ENCODE measurements at places on chromosomes 7 and 10.

DNA sequence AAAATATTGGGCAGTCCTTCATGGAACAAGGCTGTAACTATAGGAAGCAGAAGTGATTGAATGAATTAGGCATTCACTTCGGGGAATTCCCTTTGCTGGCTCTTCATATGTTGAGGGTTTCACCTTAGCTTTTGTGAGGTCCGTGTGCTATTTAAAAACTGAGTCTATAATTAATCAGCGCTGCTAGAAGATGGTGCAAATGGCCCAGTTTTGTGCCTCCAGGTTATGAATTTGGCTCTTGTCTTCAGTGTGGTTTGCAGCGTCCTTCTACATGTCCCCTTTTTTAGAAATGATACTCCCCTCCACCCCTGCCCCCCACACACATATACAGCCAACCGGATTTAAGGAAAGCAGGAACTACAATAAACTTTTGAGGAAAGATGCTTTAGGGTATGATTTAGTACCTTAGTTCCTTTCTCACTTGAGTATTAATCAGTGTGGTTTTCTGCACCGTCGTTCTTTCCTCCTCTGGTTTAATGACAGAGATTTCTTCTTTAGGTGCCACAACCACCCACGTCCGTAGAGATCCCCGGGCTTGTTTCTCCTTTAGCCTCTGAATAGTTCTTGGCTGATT is 110.6 kb upstream of the SAMD8 start:
- DNase-seq = no peak

GRCh38 chr10:1499359-1499957 is 237.9 kb downstream of the ADARB2 start:
- DNase-seq = no peak

GRCh38 chr10:37535459-37536246 is 321.8 kb downstream of the ZNF248 start:
- no peak for DNase-seq

DNA sequence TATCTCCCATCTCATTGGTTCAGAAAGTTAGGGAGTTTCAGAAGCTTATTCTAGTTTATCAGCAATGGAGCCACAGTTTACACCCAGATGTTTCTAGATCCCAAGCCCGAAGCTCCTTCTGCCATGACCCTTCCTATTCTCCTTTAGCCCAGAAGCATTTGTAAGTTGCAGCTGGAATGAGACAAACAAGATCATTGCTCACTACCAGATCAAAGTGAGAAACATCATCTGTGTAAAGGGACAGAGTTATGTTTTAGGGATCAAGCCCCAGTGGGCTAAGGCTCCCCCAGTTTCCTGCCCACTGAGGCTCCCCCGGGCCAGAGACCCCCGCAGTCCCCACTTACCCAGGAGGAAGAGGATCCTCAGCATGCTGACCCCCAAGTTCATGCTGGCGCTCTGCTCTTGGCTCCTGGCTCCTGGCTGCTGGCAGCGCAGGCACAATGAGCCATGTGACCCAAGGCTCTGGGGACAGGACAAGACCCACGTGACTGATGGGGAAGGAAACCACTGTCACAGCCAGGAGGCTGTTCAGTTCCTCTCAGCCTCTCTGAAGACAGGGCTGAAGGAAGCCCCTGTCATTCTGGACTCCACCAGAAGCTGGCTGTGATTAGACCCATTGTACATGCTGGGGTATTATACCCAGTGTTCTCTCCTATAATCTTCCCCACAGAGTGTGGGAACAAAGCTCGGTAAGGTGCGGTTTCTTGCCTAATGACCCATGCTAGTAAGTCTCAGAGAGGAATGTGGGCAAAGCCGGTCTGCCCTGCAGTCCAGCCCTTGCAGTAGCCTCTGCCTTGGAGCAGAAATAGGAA is at the start of gene TMEM273:
TSS of gene TMEM273 (minus strand) at position 442 of the 812 bp plus-strand sequence. CDS start at position 387, 55 bp downstream.
- no peak for DNase-seq

DNA sequence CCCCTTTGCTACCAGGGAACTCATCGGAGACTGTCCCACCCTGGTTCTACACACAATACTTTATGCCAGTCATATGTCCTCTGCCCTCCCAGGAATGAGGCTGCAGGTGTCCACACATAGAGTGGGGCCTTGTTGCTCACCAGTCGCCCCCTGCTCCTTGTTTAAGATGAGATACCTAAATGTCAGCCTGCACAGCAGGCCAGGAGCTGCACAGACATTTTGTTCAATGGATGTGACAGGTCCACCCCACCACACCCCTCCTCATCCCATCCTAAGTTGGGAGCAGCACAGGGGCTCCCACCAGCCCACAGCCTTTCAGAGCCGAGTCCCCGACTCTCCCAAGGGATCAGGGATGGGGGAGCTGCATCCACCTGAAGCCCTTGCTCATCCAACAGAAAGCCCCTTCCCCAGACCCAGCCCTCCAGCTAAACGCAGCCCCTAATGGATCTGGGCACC is 6.2 kb upstream of the GRID1 start:
- no peak for DNase-seq

DNA sequence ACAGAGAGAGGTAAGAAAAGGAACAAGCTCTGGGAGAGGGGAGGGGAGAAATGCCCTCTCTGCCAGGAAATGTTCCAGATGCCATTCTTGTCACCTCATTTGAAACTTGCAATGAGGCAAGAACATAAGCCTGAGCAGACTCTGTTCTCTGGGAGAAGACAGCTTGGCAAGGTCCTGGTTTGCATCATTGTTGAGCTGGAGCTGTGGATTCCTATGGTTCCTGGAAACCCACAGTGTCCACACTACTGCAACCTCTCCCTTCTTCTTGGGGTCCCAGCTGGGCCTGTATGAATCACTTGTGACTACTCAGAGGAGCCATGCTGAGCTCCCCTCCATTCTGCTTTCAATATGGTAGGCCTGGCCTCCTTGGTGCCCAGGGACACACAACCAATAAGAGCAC is 60.8 kb upstream of the HECTD2 start:
- no peak for DNase-seq

- no peak for DNase-seq
Observed at GRCh38 chr7:48710995-48711394, 213.4 kb upstream of the CDC14C start.

DNA sequence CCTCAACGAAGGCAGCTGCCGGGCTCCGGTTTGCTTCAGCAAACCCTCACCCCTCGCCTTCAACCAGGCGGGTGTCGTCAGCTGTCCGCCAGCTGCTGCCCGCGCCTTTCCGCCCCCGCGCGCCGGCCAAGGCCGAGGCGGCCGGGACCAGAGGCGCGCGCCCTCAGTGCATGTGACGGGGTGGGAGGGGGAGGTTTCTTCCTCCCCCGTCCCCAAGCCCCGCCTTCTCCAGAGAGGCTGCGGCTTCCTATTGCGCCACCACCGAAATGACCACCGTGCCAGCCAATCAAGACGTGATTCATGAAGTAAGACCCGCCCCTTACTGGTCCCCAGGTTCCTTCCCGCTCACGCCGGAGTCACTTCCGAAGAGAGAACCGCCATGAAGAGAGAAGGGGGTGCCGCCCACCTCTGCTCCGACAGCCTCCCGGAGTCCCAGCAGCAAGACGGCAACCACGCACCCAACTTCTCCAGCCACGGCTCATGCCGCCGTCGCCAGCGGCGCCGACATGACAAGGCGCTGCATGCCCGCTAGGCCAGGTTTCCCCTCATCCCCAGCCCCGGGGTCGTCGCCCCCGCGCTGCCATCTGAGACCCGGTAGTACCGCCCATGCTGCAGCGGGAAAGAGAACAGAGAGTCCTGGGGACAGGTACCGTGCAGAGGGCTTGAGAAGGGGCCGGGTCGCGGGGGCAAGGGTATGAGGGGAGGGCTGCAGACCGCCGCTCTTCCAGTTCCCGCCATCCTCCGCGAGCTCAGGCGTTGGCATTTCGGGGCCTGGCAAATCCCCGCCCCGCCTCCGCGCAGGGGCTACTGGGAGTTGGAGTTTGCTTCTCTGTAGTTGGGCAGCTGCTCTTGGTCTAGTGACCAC is at the start of gene SLF2:
TSS of gene SLF2 (plus strand) at position 359 of the 865 bp plus-strand sequence. CDS start at position 507, 148 bp downstream.
- DNase-seq = peak; percentile 97

GRCh38 chr7:103793614-103794013 is 195.8 kb downstream of the RELN start:
- DNase-seq = no peak

GRCh38 chr7:1241603-1242255 is 9.1 kb downstream of the UNCX start:
- DNase-seq = no peak

DNA sequence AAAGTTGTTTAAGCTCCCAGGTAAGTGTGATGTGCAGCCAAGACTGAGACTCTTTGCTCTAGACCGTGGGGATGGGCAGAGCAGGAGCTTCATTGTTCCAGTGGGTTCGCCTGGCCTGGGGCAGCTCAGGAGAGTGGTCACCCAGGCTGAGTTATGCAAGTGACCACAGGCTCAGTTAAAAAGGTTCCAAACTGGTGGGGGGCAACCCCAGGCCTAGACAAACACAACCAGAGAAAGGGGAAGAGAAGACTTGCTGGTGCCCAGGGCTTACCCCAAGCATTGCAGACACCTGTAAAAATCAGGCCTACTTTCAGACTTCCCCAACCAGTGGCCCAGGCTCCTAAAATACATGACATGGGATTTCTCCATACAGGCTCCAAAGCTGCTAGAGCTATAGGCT is 21.6 kb downstream of the CREB3L2 start:
- DNase-seq = no peak

DNA sequence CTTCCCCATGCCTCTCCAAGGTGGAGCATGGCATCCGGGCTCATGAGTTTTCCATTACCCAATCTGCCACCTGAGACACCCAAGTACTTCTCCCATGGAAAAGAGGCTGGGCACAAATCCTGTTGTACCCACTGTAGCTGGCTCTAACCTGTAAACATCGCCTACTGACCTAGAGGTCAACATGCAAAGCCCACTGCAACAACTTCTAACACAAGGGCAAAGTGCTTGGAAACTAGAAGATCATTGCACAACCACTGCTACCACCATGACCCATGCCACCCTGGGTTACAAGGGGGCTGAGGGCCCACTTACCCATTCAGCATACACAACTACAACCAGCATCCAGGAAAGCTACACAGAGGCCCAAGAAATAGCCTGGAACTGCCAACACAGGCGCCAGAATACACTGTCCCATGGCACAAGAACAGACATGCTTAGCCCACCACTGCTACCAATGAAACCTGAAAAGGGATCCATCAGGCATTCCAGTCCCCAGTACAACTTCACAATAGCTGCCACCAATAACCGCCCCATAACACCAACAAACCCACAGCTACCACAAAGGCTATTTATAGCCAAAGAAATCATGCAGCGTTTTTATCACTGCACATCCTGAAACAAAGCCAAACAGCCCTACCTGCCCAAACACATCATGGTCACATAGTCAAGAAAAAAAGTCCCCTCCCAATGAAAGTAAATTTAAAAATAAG is 63.4 kb downstream of the RNF32 start:
- DNase-seq = peak; percentile 15

DNA sequence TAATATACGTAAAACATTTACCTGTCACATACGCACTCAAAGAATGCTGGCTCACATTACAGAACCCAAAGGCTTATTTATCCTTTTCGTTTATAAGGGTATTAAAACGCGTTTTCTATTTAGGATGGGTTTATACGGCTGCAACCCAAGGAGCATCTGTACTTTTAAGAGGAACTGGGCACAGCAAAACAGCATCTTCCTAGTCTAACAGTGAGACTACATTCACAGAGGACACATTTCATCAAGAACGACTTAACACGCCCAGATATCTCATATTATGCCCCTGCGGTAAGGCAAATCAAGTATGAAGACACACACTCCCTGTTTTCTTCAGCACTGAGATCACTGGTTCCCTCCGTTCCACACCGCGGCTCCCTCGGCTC is 533 bp upstream of the DMTF1 start:
- no peak for DNase-seq

- DNase-seq = no peak
Observed at GRCh38 chr10:15469111-15469510, 98.0 kb upstream of the FAM171A1 start.

DNA sequence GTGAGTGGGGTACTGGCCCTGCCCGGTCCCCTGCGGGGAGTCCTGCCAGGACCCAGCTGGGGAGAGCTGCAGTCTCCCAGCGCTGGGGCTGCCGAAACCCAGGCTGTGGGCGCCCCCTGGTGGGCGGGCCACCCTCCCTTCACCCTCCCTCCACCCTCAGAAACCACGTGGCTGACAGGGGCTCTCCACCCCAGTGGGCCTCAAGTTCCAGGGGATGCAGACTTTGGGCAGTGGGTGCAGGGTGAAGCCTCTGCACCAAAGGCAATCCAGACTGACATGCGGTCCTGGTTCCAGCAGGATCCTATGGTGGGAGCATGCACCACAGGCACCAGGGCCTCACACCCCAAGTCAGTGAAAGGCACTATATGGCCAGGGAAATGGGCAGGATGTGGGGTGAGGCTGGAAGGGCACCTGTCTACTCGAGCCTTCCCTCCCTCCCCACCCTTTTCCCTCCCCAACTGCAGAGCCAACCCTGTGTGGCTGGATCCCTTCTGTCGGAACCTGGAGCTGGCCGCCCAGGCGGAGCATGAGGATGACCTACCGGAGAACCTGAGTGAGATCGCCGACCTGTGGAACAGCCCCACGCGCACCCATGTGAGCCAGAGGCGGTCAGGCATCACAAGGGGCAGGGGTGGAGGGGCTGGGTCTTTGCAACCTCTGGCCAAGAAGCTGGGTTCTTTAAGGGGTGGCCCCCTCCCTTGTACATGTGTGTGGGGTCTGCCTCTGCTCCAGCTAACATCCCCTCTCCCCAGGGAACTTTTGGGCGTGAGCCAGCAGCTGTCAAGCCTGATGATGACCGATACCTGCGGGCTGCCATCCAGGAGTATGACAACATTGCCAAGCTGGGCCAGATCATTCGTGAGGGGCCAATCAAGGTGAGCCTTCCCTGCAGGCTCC is 38.8 kb downstream of the PSAP start:
- DNase-seq = no peak

DNA sequence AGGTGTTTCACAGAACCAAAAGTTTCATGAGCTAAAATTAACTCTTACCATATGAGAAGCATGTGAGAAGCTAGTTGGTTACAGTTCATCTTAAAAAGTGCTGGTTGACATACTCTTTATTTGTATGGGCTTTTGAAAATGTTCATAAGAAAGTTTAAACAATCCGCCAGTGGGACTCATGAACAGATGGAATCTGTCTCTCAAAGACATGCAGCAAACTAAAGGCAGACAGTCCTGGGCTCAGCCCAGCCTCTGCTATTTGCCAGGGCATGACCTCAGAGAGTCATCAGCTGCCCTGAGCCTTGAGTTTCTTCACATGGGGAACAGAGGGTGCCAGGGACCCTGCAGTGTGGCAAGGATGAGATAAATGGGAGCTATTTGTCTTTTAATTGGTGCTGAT is 3.2 kb downstream of the PYROXD2 start:
- DNase-seq = no peak
